Stimulated activated CD4-positive, alpha-beta T cell treated with anti-CD3 and anti-CD28 coated beads, TNF-alpha, amount 100 ng/mL, for 4 hours (primary cell): ENCODE measurements at places on chromosomes 11 and 22.

DNA sequence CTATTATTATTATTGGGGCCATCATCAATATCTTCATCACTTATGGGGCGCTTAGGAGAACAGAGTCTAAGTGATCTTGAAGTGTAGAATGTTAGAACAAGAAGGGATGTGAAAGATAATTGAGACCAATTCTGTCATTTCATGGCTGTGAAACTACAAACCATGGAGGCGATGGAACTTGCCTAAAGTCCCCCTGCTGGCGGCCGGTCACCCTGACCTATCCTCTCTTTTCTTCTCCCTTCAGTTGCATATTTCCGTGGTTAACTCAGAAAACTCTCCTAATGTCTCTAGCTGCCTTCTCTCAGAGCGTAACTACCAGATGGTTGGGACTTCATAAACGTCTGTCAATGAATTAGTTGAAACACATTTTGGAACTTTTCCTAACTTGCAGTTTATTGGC lies 6.6 kb upstream of the OR4B1 start:
- no peak for DNase-seq

DNA sequence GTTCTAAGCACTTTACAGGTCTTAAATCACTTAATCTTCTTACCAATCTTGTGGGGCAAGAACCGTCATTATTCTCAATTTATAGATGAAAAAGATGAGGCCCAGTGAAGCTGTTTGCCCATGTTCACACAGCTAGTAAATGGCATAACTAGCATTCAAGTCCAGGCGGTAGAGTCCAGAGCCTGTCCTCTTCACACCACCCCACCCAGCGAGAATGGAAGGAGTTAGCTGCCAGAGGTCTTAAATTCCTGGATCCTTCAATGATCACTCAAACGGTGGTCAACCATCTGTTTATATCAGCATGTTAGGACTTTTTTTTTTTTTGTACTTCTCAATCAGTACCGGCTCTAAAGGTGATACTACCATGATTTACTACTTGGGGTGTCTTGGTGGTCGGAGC lies 43.3 kb downstream of the PARVA start:
- no peak for DNase-seq

GRCh38 chr22:26041931-26042330 lies 127.3 kb upstream of the SEZ6L start:
- DNase-seq: no peak

DNA sequence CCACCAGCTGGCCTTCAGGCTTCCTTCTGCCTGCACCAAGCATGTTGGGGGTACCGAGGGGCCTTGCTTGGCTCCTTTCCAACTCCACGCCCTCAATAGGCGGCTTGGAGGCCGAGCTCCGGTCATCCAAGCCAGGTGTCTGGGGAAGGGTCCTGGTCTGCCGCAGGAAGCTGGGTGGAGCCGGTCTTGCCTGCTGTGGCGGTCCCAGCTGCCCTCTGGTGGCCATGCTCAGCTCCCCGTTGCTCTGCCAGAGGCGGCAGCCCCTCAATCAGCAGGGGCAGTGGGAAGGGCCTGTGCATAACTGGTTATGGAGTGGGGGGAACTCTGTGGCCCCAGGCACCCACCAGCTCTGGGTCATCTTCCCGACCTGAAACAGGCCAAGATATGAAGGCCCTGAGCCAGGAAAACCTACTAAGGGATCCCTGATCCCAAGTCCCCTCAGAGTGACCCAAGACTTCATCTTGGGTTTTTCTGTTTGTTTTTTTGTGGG lies 3.2 kb downstream of the ARVCF start:
- DNase-seq: no peak
